Cortex of kidney (tissue), 1 donor: ENCODE measurements at places on chromosomes 12 and 14.

DNA sequence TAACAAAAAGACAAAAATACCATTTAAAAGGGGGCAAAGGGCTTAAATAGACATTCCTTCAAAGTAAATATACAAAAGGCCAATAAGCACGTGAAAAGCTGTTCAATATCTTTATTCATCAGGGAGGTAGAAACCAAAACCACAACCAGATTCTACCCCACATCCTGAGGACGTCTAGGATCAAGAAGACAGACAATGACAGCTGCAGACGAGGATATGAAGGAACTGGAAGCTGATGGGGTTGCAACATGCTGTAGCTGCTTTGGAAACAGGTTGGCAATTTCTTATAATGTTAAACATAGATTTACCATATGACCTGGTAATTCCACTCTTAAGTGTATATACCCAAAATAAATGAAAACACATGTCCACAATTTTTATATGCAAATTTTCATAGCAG, 85.1 kb upstream of the C14orf180 start:
- DNase-seq: no peak

DNA sequence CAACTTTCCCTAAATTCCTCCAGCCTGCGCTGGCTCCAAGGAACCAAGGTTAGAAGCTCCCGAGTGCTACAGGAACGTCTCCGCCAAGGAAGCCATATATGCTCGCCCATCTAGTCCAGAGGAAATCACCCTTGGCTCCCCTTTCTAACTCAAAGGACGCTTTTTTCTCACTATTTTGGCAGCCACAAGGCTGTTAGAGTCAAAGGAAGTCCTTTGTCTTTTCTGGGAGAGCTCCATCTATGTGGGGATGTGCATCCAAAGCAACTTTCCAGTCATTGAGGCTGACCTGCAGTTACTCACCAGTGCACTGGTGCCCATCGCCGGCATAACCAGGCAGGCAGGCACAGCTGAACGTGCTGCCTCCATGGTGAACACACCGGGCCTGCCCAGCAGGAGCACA, 37.6 kb downstream of the RTRAF start:
- DNase-seq: no peak

- no peak for DNase-seq
These were observed 29.4 kb upstream of the LRP1-AS start for GRCh38 chr12:57176846-57177245.

GRCh38 chr14:22803687-22803974, 11.6 kb downstream of the SLC7A7 start:
- DNase-seq: no peak

- DNase-seq: no peak
These were observed 4.8 kb downstream of the BCAT1 start for GRCh38 chr12:24943947-24944600.

DNA sequence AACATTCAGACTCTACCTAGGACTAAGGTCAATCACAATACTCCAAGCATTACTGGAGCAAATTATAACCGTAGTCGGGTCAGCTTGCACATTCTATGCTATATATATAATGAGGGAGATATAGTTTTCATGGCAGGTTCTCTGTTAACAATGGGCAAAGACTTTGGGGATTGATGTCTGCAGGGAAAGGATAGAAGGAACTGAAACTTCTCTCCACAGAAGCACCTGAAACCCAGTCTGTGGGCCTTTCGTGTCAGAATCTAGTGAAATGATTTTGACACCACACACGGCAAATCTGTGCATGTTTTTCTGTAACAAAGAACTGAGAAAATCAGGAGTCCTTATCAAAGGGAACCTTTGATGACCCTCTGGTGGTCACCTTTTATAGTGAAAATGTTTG, 847.4 kb downstream of the NRXN3 start:
- DNase-seq: no peak

- DNase-seq: no peak
These were observed 122.2 kb downstream of the DAAM1 start for GRCh38 chr14:59310633-59311032.
